Renal cortical epithelial cell (primary cell): ENCODE measurements at places on chromosomes 6 and 20. TPM values are rescaled to one million over a fixed set of nuclear protein-coding genes. Genes with fewer than 3 reads are reported as not detected.
A peak's percentile ranks its signal among the peaks of the same experiment; 100 is the strongest.

Gene ARFGEF3
- 8.7 and 13.8 TPM in 2 replicates for total RNA-seq

- no peak for DNase-seq
Observed at GRCh38 chr6:143501851-143502250, 9.7 kb downstream of the FUCA2 start.

DNA sequence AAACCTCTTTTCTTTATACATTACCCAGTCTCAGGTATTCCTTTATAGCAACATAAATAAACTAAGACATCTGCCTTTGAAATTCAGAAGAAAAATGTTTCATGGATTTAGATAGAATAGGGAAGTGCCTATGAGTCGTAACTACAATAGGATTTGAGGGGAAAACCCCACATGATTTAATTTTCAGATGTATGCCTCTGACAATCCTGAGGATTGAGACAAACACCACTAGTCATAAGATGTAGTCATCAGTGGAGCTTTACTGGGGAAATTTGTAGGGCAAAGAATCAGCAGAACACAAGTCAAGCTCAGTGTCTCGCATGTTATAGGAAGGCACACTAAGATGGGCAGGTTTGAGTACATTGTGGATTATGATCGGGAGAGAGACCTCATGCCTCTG is 566.4 kb downstream of the BMP2 start:
- DNase-seq, result peak; percentile 36

DNA sequence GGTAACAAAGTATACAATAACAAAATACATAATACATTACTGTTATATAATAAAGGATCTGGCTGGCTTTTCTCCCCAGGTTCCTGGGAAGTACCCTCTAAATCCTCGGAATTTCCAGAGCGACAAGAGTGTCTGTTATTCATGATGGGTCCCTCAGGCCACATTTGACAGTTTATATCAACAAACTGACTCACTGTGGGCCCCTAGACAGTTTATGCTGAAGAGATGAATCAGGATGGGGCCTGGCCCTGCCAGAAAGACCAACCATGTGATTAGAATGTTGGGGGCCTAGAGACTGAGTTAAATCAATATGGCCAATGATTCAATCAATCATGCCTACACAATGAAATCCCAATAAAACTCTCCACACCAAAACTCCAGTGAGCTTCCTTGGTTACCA is 13.5 kb downstream of the USP45 start:
- DNase-seq, result no peak

GRCh38 chr6:17207281-17207680 is 73.9 kb upstream of the RBM24 start:
- no peak for DNase-seq

- DNase-seq, result no peak
Observed at GRCh38 chr6:79750806-79751205, 119.7 kb downstream of the SH3BGRL2 start.
